ENCODE measurements at places on chromosomes 1 and 21. TPM values are rescaled to one million over a fixed set of nuclear protein-coding genes. Genes with fewer than 3 reads are reported as not detected.
A peak's percentile ranks its signal among the peaks of the same experiment; 100 is the strongest.

- peaks cover 15% of the 10 kb centered on the region for H3K4me1 ChIP-seq
- H3K36me3 ChIP-seq: no peaks in the 10 kb centered on the region
- peak; percentile 62 for DNase-seq
- peaks cover 66% of the 10 kb centered on the region for H3K27me3 ChIP-seq
- H3K27ac ChIP-seq: no peak overlapping the region
- no peak overlapping the region for H3K4me3 ChIP-seq
These were observed 24.2 kb downstream of the PDE9A start for GRCh38 chr21:42677339-42678321.

Gene SHISA4
- total RNA-seq: 14.3 TPM

DNA sequence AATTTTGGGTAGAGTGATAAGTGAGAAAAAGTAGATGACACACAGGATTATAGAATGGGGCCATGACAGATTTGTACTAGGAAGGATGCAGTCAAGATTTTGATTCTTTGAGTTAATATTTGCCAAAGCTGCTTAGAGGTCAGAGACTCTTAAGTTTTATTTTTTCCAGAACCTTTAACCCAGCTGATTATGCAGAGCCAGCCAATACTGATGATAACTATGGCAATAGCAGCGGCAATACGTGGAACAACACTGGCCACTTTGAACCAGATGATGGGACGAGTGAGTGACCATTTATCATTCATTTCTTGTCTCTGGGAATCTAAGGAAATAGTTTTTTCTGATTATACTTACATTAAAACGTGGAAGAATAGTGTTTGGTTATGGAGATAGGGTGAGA, 16.1 kb downstream of the UBAP2L start:
- H3K36me3 ChIP-seq: peaks cover 80% of the 10 kb centered on the region
- H3K27ac ChIP-seq: no peak overlapping the region
- no peaks in the 10 kb centered on the region for H3K4me1 ChIP-seq
- no peak for DNase-seq

- no peak overlapping the region for H3K4me3 ChIP-seq
- no peak for DNase-seq
- H3K27me3 ChIP-seq: no peaks in the 10 kb centered on the region
- no peaks in the 10 kb centered on the region for H3K36me3 ChIP-seq
- no peak overlapping the region for H3K27ac ChIP-seq
- H3K4me1 ChIP-seq: peaks cover 18% of the 10 kb centered on the region
These were observed 5.2 kb upstream of the S100A11 start for GRCh38 chr1:152042030-152042429.

DNA sequence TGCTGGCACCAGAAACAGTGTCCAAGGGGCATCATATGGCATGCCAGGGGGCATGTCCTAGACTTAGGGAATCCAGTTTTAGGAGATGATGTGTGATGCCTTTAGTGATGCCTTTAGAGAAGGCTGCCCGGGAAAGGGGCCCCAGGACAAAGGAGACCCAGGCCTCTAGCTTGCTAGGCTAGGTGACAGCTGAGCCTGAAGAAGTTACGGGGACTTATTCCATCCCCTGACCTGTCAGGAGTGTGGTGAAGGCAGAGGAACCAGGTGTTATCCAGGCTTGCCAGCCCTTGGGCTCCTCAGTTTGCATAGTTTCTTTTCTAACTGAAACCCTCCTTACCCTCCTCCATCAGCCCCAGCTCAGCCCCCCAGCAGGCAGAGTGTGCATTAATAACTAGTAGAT, 269.7 kb upstream of the CSF3R start:
- DNase-seq: no peak
- H3K27me3 ChIP-seq: peaks cover 15% of the 10 kb centered on the region
- no peaks in the 10 kb centered on the region for H3K36me3 ChIP-seq
- H3K4me1 ChIP-seq: peaks cover 21% of the 10 kb centered on the region

DNA sequence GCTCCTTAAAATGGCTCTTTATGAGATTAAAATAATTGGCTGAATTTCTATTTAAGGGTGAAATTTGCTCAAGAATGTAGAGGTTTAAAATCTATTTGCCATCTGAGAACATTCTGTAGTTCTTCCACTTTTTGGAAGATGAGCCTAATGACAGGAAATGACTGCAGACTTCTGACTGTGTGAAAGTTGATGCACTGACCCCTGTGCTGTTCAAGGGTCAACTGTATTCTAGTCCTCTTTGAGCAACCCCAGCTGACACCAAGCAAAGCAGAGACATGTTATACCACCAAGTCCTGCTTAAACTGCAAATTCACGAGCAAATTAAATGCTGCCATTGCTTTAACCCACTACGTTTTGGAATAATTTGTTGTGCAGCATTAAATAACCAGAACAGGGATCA, 26.6 kb downstream of the DDAH1 start:
- peaks cover 7% of the 10 kb centered on the region for H3K4me1 ChIP-seq
- H3K36me3 ChIP-seq: no peaks in the 10 kb centered on the region
- H3K4me3 ChIP-seq: no peak overlapping the region
- H3K27me3 ChIP-seq: no peaks in the 10 kb centered on the region

DNA sequence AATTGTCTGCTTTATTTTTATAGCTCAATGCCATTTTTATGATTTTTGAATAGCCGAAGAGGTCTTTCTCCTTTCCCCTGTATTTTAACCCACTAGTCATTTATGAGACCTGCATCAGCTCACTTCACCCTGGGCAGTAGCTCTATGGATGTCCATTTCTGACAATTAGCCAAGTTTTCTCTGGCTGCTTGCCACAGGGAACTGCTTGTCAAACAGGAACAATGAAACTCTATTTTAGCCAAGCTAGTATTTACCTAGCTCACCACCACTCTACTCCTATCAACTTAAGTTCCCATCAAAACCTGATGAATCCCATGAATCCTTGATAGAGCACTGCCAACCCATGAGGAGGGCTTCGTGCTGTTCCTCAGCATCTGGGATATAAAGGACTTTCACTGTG, 406.7 kb downstream of the RWDD3 start:
- H3K36me3 ChIP-seq: no peaks in the 10 kb centered on the region
- no peak overlapping the region for H3K4me3 ChIP-seq
- H3K27ac ChIP-seq: no peak overlapping the region
- no peaks in the 10 kb centered on the region for H3K4me1 ChIP-seq
- peaks cover 12% of the 10 kb centered on the region for H3K27me3 ChIP-seq

Gene SLC30A10
- total RNA-seq: not detected

- no peak overlapping the region for H3K4me3 ChIP-seq
- DNase-seq: peak; percentile 29
- H3K27me3 ChIP-seq: no peaks in the 10 kb centered on the region
- no peak overlapping the region for H3K27ac ChIP-seq
- H3K4me1 ChIP-seq: peaks cover 25% of the 10 kb centered on the region
These were observed 144.0 kb downstream of the ROR1 start for GRCh38 chr1:63917571-63918417.

GRCh38 chr1:45604239-45604638, 19.6 kb downstream of the CCDC17 start:
- H3K36me3 ChIP-seq: peaks cover 65% of the 10 kb centered on the region
- no peak overlapping the region for H3K27ac ChIP-seq
- no peak overlapping the region for H3K4me3 ChIP-seq
- H3K4me1 ChIP-seq: no peaks in the 10 kb centered on the region
- H3K27me3 ChIP-seq: no peaks in the 10 kb centered on the region

Gene SMCP
- not detected for total RNA-seq

Gene LCE3E
- not detected for total RNA-seq

All from PC-3 (cell line).